ENCODE measurements at places on chromosomes 3 and 15.

GRCh38 chr15:94277485-94277884 is 46.1 kb downstream of the MCTP2 start:
- DNase-seq, result no peak

DNA sequence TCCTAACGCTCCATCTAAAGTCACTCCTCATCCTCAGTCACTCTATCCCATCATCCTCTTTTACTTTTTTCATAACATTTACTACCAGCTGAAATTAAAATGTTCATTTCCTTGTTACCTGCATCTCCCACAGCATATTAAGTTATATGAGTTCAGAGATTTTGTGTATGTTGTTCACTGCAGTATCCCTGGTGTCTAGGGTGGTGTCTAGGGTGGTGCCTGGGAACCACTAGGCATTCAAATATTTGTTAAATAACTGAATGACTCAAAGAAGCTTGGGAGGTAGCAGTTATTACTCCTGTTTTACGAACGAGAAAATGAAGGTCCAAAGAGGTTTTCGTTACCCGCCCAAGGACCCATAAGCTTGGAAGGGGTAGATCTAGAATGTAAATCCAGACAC is 1.9 kb upstream of the C3orf49 start:
- no peak for DNase-seq

GRCh38 chr3:53346514-53346913 is 829 bp downstream of the DCP1A start:
- no peak for DNase-seq

DNA sequence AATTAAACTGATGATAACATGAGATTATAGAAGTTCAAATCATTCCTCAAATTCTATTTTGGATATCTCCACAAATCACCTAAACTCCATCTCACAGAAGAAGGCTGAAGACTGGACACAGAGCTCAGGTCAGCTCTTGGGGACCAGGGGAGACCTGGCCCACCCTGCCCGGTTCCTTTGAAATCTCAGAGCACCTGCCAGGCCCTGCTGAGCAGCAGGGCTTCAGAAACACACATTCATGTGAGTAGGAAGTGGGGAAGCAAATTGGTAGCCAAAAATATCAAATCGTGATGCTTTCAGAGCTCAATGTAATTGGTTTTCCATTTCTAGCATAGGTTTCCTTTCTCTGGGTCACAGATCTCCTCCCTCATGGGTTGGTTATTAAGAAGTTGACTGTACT is 76.2 kb downstream of the OCA2 start:
- DNase-seq, result no peak

- DNase-seq, result no peak
Observed at GRCh38 chr3:168812234-168812633, 716.5 kb upstream of the GOLIM4 start.

- no peak for DNase-seq
Observed at GRCh38 chr3:89449086-89449485, 341.7 kb downstream of the EPHA3 start.

- no peak for DNase-seq
Observed at GRCh38 chr3:144457758-144458157, 486.1 kb downstream of the DIPK2A start.

GRCh38 chr3:131883086-131883485 is 151.7 kb downstream of the CPNE4 start:
- no peak for DNase-seq

DNA sequence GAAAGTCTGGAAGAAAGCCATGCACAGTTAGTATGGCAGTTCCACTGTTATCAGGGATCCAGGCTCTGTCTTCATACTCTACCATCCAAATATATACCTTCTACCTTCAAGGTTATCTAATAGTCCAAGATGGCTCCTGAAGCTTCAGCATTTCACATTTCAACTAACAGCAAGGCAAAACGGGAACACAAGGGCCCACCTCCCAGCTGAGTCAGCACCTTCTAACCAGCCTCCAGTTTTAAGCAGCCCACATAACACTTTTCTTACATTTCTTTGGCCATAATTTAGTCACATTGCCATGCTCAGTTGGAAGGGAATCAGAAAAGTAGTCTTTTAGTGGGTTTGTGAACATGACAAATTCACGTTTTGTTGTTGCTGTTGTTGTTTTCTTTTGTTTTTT is 15.4 kb upstream of the MSL2 start:
- DNase-seq, result no peak

DNA sequence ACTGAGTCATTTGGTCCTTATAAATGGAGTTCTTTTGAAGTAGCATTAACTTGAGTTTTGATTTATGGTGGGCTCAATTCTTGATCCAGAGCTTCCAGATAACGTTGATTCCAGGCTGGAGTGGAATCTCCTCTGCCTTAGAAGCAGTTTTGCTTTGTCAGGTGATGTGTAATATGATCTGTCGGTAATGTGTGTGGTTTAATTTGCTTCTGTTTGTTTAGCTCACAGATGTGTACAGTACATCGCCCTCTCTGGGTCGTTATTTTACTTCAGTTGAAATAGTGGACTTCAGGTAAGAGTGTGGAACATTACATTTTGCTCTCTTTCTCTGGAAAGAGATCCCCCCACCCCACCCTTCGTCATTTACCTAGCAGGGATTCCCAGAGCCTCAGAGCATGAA is 23.1 kb downstream of the C3orf52 start:
- DNase-seq, result no peak

- DNase-seq, result no peak
Observed at GRCh38 chr3:54121414-54122323, 683 bp upstream of the CACNA2D3 start.
